ENCODE measurements at places on chromosomes 6 and 20.
A peak's percentile ranks its signal among the peaks of the same experiment; 100 is the strongest.

DNA sequence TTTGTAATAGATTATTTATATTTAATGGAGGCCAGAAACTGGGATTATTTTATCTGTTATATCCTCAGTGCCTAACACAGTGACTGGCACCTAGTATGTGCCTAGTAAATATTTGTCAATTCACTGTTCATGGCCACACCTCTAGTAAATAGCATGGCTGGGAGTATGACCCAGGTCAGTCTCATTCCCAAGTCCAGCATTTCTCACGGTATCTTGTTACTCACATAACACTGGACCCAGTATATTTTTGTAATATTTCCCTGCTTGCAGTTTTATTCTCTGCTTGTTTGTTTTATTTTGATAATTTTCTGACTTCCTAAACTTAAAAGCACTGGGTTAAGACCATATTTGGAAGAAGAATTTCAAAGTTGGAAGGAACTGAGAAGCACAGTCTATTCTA is 47.7 kb downstream of the CTNNBL1 start:
- DNase-seq = no peak

DNA sequence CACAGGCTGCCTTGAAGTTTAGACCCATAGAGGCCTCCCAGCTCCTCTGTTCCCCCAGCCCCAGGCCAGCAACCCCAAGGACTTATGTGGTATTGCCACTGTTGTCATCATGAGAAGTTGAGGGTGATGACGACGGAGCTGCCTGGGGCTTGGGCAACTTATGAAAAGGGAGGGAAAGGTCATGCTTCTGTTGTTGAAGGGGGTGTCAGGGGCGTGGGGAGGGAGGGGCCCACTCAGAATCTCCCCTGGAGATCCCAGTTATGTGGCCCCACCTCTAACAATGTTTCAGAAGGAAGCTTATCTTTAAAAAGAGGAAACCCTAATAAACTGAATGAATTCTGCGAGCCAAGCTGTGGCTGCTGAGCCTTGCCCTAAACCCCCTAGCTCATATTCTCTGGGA is 4.2 kb downstream of the ADTRP start:
- no peak for DNase-seq

- DNase-seq = no peak
Observed at GRCh38 chr6:159778131-159778530, 11.3 kb downstream of the TCP1 start.

DNA sequence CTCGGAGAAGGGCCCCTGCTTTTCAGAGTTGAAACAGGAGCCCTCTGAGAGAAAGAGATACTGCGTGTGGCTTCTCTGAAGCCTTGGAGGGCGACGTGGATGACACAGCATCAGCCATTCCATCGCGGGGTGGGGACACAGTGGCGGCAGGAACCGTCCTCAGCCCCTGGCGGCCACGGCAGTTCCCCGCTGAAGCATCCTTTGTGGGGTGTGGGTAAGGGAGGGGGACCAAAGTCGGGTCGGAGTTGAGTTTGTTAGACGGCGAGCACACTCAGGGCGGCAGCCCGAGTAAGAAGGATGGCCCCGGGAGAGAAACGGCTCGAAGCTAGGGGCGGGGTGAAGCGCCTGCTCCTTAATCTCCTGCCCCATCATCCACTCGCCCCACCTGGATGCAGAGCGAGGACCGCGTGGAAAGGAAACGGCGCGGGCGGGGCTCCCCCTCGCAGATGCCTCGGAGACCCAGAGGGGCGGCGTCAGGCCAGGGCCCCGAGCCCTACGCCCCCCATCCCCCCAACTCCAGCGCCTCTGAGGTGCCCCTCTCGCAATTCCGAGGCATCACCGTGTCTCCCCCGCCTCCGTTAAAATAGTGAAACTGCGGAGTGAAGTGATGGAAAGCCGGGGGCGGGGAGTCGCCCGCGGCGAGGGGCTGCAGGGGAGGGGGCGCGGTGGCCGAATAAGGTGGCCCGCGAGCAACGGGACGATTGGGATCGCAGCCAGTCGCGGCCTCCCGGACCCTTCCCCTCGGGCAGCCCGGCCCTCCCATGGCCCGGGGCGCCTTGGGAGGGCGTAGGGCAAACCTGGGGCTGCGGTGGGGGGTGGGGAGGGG is 796 bp upstream of the RREB1 start:
- peak; percentile 48 for DNase-seq

DNA sequence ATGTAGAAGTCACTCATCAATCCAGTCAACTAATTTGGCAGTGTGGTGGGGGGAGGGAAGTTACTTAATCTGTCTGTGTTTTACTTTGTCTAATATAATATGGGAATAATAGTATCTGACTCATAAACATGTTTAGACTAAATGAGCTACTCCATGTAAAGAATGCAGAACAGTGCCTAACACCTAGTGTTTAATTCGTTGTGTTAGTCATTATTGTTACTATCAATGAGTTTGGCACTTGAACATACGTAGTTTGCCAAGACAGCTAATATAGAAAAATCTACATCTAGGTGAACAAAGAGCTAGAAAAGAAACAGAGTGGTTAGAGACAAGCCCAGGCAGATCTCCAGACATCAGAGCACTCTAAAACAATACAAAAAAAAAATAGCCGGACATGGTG is 49.1 kb downstream of the IRAK1BP1 start:
- no peak for DNase-seq

GRCh38 chr20:48815537-48815936 is 12.3 kb downstream of the PREX1 start:
- DNase-seq = no peak

DNA sequence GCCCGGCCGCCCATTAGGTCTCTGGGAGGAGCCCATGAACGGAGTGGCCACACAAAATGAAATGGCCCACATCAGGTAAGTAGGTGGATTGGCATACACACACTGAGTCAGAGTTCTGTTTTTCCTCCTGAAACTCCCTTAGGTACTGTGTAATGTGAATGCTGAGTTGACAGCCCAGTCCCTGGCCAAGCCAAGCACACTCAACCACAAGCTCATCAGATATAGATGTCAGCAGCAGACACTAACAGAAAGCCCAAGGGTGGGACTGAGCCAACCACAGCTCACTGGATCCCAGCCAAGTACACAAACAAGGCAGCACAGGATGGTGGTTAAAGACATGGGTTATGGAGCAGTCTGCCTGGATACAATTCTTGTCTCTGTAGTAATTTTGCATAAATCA is 403.4 kb downstream of the GJA1 start:
- peak; percentile 72 for DNase-seq
